ENCODE measurements at places on chromosomes 5 and 9.

- peak; percentile 4 for DNase-seq
Measured at GRCh38 chr9:12544700-12545099, 148.5 kb upstream of the TYRP1 start.

DNA sequence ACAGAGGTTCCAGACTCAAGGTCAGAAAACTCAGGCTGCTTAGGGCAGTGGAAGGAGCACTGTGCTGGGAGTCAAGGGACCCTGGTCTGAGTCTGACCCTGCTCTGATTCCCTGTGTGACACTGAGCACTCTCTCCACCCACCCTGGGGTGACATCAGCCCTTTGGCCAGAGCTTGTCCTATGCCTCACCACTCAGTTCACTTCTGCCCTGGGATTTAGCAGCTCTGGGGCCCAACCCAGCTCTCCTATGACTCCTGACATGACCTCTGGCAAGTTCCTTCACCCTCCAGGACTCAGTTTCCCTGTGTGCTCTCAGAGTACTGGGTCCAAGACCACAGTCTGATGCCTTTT, 63.9 kb downstream of the FAM114A2 start:
- DNase-seq = no peak

DNA sequence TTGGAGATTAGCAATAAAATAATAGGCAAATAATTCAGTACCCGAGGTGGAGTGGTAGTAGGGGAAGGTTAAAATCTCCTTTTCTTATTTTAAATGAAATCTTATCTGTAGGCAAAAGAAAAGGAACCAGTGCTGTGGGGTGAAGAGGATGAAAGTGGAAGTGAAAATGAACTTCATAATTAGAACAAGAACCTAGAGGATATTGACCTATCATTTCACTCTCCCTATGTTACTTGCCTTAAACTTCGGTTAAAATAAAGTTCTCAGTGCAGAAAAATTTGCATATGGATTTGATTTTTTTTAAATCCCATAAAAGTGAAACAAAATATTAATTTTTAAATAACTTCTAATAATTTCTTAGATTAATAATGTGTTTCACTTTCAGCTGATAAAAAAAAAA, 1094.9 kb upstream of the C9orf72 start:
- no peak for DNase-seq

- no peak for DNase-seq
Measured at GRCh38 chr5:114782869-114783268, 386.8 kb downstream of the TRIM36 start.

DNA sequence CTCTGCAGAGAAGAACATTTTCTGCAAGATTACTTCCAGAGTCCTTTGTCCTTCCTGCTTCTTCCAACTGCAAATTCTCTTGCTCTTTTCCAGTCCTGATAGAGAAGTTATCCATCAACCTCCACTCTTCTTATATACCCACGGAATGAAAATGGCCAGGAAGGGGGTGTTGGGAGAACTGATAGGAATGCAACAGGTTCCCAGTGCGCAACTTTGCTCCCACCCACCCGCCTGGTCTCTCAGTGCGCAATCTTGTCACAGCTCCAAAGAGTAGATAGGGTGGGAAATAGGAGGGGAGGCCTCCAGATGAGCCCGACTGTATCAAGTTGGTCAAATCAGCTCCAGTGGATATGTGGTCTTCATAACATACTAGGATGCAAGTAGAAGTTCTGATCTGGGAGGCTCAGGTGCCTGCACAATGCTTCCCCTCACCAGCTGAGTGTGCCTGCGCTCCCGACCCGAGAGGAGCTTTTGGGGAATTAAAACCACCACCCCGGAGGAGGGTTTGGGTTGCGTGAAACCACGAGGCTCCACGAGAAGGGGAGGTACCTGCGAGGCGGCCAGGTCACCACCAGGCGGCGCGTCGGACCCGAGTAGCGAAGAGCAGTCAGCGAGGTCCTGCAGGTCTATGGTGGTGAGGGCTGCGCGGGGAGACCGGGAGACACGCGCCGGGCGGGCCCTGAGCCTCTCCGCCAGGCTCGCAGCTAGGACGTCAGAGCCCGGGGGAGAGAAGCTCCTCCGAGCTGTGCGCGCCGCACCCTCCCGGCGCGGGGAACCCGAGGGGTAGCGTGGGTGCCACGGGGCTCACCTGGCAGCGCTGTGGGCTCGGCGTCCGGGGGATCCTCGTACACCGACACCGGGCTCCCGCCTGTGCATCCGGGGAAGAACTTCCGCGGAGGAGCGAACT, 835 bp downstream of the MCIDAS start:
- peak; percentile 55 for DNase-seq

DNA sequence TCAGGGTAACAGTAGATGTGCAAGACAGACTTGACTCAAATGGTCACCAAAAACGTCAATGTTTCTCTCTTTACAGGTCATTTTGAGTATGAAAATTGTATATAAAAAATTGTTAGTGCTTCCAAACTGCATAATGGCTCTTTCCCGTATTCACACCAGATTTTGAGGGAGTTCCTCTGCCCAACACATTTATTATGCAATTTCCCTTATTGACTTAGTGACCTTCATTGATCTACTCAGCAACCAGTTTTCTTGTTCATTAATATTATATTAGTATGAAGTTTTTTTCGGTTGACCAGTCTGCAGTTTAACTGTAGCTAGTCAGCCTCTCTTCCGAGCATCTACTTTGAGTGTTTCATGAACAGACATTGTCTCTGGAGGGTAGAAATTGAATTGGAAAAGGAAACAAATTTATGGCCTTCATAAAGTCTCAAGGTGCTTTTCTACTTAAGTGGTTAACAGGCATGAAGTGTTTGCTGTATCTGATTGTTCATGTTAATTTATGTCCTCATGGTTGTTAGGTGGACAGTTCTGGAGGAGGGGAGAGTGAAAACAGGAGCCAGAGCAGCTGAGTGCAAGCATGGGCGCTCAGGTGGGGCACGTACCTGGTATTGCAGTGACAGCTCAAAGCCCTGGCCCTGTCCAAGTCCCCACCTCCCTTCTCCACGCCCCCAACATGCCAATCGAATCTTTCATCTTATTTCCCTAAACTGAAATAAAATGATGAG, 240.2 kb downstream of the RFK start:
- DNase-seq = no peak

- no peak for DNase-seq
Measured at GRCh38 chr9:115254287-115255180, 136.6 kb upstream of the TNC start.

GRCh38 chr5:53368966-53369605, 111.3 kb upstream of the FST start:
- no peak for DNase-seq

DNA sequence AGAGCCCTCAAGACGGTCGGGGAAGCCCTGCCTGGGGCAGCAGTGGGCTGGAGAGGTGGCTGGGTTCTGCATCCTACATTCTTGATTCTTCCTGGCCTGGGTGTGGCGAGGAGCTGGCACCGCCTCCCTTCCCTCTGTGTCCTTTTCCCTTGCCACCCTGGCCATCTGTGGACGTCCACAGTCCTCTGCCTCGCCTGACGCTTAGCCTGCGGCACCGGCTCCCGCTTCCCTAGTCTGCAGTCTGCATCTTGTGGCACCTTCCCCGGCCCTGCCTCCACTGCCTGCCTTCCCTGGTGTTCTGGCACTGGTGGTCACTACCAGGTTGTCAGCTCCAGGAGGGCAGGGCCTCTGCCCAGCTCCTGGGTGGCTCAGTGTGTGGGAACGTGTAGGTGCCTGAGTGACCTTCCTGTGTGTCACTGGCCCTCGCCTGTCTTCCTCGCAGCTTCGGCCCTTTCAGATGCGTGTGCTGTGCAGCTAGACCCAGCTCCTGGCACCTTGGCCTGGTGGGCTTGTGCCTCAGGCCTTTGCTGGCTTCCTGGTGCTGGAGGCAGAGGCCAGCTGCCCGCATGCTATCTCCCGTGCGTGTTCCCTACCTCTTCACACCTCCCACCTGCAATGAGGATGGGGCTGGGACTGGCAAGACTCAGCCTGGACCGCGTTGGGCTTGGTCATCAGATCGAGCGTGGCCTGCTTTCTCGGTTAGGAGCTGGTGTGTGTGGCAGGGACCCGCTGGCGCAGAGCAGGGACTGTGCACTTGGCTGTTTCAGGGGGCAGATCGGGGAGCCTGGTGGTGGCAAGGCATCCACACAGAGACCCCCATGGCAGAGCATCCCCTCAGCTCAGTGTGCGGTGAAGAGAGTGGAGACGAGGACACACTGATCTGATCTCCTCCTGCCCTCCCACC, 20.9 kb downstream of the TRAF2 start:
- no peak for DNase-seq

DNA sequence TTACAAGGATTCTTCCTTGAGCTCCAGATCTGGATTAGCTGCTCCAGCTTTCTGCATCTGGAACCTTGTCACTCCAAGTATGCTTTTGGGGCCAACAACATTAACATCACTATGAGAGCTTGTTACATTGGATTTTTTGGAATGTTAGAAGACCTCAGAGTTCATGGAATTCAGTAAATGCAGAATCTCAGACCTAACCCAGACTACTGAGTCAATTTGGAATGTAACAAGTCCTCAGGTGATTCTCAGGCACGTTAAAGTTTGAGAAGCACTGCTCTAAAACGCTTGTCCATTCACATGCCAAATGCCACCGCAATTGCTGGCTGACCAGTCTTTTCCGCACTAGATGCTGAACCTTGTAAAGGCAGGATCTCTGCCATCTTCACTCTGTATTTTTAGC, 251.4 kb upstream of the TRIM32 start:
- no peak for DNase-seq

DNA sequence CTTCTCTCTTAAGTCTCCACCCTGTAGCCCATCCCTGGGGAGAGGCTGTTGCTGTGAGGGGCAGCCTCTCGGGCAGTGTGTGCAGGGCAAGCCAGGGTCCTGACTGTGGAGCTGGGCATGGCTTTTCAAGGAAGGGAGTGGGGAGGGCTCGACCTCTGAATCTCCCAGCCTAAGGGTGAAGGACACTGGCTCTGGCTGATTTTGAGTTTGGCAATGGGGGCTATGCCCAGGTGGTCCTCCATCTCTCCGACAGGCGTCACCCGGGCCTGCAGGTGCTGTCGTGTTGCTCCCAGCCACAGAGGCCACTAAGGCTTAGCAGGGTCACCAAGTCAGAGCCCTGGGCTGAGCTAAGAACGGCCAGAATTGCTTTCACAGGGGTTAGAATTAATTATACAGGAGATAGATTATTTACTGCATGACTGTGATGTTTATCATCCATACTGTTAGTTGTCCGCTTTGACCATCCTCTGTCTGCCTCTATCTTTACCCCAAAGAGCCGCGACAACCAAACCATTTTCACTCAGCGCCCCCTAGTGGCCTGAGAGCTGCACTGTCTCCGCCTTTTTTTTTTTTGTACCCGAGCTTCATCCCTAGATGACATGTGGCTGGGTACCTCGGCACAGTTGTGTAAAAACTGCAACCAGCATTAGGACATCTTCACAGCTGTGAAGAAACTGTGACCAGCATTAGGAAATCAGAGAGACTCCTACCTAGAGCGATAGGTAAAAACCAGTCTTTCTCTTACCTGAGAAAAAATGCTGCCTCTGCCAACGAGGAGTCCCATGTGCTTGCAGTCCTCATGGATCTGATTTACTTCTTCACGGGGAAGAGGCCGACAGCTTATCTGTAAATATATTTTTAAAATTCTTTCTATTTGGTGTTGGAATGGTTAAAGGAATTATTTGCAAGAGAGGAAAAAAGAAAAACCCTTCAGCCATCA, 44.5 kb downstream of the AGXT2 start:
- peak; percentile 54 for DNase-seq

DNA sequence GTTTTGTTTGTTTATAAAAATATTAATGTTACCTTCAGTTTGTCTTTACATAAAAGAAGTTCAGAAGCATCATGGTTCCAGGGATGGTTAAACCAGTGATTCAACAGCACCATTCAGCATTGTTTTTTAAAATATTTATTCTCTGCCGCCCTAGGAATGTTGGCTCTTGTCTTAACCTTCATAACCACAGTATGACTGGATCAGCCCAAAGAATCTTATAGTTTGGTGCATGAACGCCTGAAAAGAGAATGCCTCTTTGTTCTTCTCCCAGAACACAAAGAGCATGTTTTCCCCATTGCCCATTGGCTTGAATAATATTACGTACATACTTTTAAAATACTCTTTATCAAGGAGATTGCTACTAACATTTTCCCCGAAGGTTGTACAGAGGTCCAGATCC, 413.4 kb downstream of the ANXA1 start:
- DNase-seq = no peak

GRCh38 chr9:77595426-77596095, 52.6 kb downstream of the GNA14 start:
- DNase-seq = peak; percentile 89

GRCh38 chr9:69250681-69251080, 74.3 kb upstream of the ENTREP1 start:
- DNase-seq = peak; percentile 72

- DNase-seq = no peak
Measured at GRCh38 chr5:179953987-179954386, 46.3 kb upstream of the TBC1D9B start.

GRCh38 chr9:125911861-125912644, 164.9 kb downstream of the PBX3 start:
- no peak for DNase-seq

DNA sequence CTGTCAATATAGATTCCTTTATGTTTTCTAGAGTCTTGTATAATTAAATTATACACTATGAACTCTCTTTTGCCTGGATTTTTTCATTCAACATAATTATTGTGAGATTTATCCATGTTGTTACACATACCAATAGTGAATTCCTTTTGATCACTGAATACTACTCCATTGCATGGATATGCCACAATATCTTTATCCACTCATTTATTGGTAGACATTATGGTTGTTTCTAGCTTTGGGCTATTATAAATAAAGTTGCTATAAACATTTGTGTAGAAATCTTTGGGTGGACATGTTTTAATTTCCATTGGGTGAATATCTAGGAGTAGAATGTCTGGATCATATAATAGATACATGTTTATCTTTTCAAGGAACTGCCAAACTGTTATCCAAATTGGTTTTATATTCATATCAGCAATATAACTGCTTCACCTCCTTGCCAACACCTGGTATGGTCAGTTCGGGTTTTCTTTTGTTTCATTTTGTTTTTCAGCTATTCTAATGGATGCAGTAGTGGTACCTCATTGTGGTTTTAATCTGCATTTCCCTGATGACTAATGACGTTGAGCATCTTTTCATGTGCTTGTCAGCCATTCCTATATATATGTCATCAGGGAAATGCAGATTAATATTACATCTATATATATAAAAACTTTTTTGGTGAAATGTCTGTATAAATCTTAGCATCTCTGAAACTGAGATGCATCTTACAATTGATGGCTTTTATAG, 32.1 kb upstream of the TCF7 start:
- no peak for DNase-seq

DNA sequence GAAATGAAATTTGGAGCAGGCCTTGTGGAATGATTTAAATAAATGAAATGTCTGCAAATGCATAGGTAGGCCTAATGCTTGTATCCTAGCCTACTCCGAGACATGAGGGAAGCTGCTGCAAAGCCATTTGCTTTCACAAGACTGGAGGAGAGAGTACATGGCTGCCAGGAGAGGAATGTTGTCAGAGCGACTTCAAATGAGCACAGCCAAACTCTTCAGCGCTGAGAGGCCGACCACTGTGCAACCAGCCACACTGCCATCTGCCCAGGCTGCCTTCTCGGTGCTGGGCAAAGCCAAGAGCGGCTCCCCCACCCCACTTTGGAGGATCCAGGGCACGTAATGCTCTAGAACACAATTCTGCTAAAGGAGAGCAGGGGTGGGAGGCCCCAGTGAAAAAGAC, 122.6 kb downstream of the RASEF start:
- no peak for DNase-seq
